Stimulated activated CD8-positive, alpha-beta memory T cell treated with anti-CD3 and anti-CD28 coated beads, Interleukin-15, amount 100 ng/mL, for 4 hours (primary cell): ENCODE measurements at places on chromosomes 2 and 18.

- DNase-seq: no peak
These were observed 2.6 kb upstream of the HOXD13 start for GRCh38 chr2:176089843-176090395.

- no peak for DNase-seq
These were observed 2.9 kb downstream of the SERTAD2 start for GRCh38 chr2:64650722-64651338.

DNA sequence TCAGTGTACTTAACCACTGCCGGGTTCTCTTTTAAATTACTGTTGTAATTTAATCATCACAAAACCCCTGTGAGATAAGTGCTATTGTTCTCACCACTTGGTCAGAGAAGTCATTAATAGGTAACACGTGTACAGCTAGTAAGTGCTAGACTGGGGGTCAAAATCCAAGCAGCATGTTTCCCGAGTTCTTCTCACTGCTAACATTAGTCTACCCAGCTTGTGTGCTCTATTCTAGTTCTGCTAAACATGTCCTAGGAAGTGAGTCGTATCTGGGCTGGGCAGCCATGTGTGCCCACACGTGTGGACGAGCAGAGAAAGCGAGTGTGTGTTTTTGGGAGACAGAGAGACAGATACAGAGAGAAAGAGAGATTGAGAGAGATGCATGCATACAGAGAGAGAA lies 94.1 kb downstream of the BIN1 start:
- DNase-seq: no peak

DNA sequence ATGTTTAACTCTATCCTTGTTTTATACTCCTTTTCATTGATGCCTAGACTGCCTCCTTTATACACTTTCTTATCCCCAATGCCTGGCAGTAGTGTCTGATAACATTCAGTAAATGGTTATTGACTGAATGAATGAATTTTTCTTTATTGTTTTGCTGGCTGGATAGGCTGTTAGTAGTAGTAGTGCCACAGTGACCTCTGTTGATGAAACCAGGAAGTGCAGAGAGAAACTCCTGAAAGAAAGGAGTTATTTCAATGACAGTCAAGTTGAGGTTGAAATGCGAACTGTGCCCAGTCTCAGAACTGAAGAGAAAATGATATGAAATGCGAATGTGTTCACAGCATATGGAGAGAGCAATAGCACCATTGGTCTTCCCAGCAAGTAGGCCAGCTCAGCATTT lies 26.8 kb upstream of the SLC9A2 start:
- DNase-seq: no peak

GRCh38 chr2:49286726-49287125 lies 132.4 kb upstream of the FSHR start:
- no peak for DNase-seq
